Bronchial smooth muscle cell (primary cell): ENCODE measurements at places on chromosomes 5 and 9. TPM values are rescaled to one million over a fixed set of nuclear protein-coding genes. Genes with fewer than 3 reads are reported as not detected.

The PAPPA gene
- 23.4 and 28.8 TPM in 2 replicates for total RNA-seq

The IFT74 gene
- total RNA-seq, result 10.0 and 15.4 TPM in 2 replicates

The SLC35D2 gene
- total RNA-seq, result 13.1 and 18.0 TPM in 2 replicates

The BHMT2 gene
- 4.4 and 4.6 TPM in 2 replicates for total RNA-seq

The SNX24 gene
- total RNA-seq, result 8.1 and 14.7 TPM in 2 replicates

The PCDHB9 gene
- 0.16 and 0.69 TPM in 2 replicates for total RNA-seq

The GRXCR2 gene
- total RNA-seq, result not detected in 2 replicates

The PDGFRB gene
- total RNA-seq, result 71.1 and 110 TPM in 2 replicates

The BARHL1 gene
- total RNA-seq, result not detected in 2 replicates

The CATSPER3 gene
- 0.16 and 0.17 TPM in 2 replicates for total RNA-seq

The SURF2 gene
- 13.9 and 14.6 TPM in 2 replicates for total RNA-seq

The SLC26A2 gene
- total RNA-seq, result 6.9 and 8.4 TPM in 2 replicates

The C9orf72 gene
- total RNA-seq, result 3.3 and 4.7 TPM in 2 replicates

The AK8 gene
- 0.26 and 0.47 TPM in 2 replicates for total RNA-seq

The CDH9 gene
- not detected in 2 replicates for total RNA-seq

The RNF208 gene
- total RNA-seq, result 0.09 and 0.16 TPM in 2 replicates

The TSPAN17 gene
- total RNA-seq, result 21.6 and 29.5 TPM in 2 replicates

The CSF1R gene
- under 0.01 TPM in 1 of 2 replicates, not detected in the other for total RNA-seq

The CTNNAL1 gene
- total RNA-seq, result 14.0 and 60.4 TPM in 2 replicates

The LYSMD3 gene
- 11.6 and 12.6 TPM in 2 replicates for total RNA-seq
